Lower lobe of right lung (tissue), 2 donors: ENCODE measurements at places on chromosomes 12 and 14. TPM values are rescaled to one million over a fixed set of nuclear protein-coding genes. Genes with fewer than 3 reads are reported as not detected.

Gene C12orf56
- not detected for total RNA-seq

GRCh38 chr12:125029761-125030358, 35.4 kb upstream of the AACS start:
- no peaks in the 10 kb centered on the region for H3K4me1 ChIP-seq
- no peak for DNase-seq
- H3K36me3 ChIP-seq: no peaks in the 10 kb centered on the region

Gene ZCCHC8
- total RNA-seq: 23.5 TPM

DNA sequence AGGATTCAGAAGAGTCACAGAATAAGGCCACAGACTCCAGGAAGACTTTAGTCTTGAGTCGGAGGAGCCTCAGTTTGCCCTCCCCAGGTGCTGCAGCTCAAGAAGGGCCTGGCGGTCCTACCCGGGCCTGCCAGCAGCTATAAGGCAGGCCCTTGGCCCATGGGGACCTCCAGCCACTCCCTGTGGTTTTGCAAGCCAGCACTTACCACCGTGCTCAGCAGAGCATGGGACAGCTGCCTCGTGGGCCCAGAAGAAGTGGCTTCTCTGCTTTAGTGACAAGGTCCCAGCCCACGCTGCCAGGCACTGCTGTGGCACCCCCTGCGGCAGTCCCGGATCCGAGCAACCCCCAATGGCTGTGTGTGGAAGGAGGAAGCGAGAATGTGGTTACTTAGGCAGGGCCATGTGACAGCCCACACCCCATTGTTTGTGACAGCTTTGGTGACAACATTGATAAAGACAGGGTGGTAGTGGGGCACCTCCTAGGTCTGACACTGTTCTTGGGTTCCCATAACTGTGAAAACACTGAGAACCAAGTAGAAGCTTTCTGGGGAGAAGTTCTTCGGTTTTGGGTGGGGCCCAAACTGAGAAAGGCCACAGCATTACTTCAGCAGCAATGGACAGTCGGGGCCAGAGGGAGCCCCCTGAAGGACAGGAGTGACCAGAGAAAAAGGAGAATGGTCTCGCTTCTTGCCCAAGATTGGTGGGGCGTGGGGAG, at the start of gene SELPLG:
SELPLG (minus strand) TSS at position 361 of the 715 bp plus-strand sequence. CDS start 9,587 bp downstream, outside the sequence.
- H3K36me3 ChIP-seq: no peaks in the 10 kb centered on the region
- peak within 1 kb of the TSS; percentile 85 for H3K27ac ChIP-seq
- peak within 1 kb of the TSS; percentile 50 for H3K4me3 ChIP-seq
- peaks cover 86% of the 10 kb centered on the region for H3K4me1 ChIP-seq
- H3K27me3 ChIP-seq: no peaks in the 10 kb centered on the region
- DNase-seq: peak; percentile 95

DNA sequence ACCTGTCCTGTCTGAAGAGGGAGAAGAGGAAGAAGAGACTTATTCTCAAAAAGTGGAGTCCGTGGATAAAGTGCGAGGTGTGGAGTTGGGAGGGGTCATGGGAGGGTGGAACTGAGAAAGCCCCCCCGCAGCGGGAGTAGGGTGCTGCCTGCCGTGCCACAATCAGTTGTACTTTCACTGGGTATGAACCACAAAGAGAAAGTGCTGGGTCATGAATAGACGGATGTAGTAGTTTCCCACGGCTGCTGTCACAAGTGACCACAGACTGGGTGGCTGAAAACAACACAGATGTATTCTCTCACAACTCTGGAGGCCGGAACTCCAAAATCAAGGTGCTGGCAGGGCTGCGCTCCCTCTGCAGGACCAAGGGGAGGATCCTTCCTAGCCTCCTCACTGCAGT, 5.5 kb downstream of the DNAH10 start:
- no peaks in the 10 kb centered on the region for H3K36me3 ChIP-seq
- DNase-seq: no peak
- peaks cover 3% of the 10 kb centered on the region for H3K4me1 ChIP-seq
- H3K27ac ChIP-seq: no peak overlapping the region
- peaks cover 5% of the 10 kb centered on the region for H3K27me3 ChIP-seq
- H3K4me3 ChIP-seq: no peak overlapping the region

DNA sequence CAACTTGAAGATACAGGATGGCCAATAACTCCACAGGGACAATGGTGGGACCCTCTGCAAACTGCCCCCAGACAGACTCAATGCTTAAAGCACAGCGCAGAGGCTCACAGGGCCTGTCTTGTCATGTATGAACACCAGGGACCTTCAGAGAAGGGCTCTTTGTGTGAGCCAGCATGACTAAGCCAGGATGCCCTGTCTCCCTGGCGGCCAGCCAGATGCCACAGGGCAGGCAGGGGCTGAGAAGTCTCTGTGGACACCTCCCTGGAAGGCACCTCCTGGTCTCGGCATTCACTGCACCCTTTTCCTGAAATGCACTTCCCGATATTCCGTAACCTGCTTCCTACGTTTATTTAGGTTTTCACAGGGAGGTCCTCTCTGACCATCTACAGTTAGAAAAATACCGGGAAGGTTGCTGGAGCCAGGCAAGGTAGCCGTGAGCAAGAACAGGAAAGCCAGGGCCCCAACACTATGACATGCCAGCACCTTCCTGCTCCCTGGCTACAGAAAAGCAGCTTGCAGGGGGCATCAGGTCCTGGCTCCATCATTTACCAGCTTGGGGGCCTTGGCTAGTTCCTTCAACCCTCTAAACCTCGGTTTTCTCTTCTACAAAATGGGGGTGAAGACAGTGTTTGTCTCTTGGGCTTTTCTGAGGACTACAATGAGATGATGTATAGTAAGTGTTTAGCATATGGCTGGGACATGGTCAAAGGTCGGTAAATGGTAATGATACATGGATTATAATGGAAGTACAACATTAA, 65.0 kb downstream of the PITPNM2 start:
- no peak overlapping the region for H3K27ac ChIP-seq
- DNase-seq: no peak
- no peak overlapping the region for H3K4me3 ChIP-seq
- peaks cover 24% of the 10 kb centered on the region for H3K4me1 ChIP-seq
- H3K36me3 ChIP-seq: no peaks in the 10 kb centered on the region

Gene NFE2
- 13.5 TPM for total RNA-seq

DNA sequence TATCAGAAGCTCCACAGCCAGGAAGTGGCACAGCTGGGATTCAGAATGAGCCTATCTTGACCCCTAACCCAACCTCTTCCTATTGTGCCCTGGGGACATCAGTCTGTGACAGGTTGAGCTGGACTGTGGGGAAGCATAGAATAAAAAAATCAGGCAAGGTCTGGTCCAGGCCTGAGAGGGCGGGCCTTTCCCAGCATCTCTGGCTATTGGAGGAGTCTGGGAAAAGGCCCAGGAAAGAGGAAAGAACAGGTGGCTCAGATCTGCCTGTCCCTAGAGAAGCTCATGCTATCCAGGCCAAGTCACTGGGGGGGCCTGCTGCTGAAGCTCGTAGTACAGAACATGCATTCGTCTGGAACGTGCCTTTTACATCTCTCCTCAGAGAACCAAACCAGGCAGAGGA, 100.5 kb downstream of the PPM1H start:
- DNase-seq: no peak
- H3K36me3 ChIP-seq: no peaks in the 10 kb centered on the region
- H3K27me3 ChIP-seq: no peaks in the 10 kb centered on the region
- no peak overlapping the region for H3K27ac ChIP-seq
- H3K4me1 ChIP-seq: no peaks in the 10 kb centered on the region
- H3K4me3 ChIP-seq: no peak overlapping the region

Gene DBX2
- 0.12 TPM for total RNA-seq

Gene NRL
- total RNA-seq: 2.0 TPM

- no peaks in the 10 kb centered on the region for H3K36me3 ChIP-seq
- H3K4me3 ChIP-seq: no peak overlapping the region
- no peaks in the 10 kb centered on the region for H3K27me3 ChIP-seq
These were observed 152.3 kb upstream of the OTX2 start for GRCh38 chr14:56962444-56963080.

GRCh38 chr12:104579718-104580495, 123.2 kb downstream of the CHST11 start:
- H3K4me1 ChIP-seq: peaks cover 17% of the 10 kb centered on the region
- no peak for DNase-seq
- H3K27me3 ChIP-seq: no peaks in the 10 kb centered on the region
- H3K27ac ChIP-seq: no peak overlapping the region
- H3K36me3 ChIP-seq: no peaks in the 10 kb centered on the region

DNA sequence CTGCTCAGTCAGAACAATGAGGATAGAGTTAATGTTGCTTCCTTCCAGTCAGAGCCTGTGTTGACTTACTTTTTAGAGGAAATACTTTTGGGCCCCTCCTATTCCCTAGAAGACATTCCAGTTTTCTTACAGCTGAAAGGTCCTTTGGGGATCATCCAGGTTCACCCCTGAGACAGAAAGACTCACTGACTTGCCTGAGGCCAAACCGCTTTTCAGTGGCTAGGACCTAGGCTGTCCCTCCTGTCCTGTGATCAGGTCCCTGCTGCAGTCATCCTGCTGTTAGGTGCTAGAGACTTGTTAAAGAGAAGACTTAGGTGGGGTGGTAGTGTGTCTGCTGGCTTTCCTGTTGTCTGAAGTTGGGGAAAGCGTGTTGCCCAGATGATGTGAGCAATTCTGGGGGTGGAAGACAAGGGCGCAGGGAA, 39.6 kb downstream of the SUSD6 start:
- no peaks in the 10 kb centered on the region for H3K27me3 ChIP-seq
- H3K4me3 ChIP-seq: no peak overlapping the region
- H3K27ac ChIP-seq: peak overlapping the region; percentile 61
- no peaks in the 10 kb centered on the region for H3K36me3 ChIP-seq

DNA sequence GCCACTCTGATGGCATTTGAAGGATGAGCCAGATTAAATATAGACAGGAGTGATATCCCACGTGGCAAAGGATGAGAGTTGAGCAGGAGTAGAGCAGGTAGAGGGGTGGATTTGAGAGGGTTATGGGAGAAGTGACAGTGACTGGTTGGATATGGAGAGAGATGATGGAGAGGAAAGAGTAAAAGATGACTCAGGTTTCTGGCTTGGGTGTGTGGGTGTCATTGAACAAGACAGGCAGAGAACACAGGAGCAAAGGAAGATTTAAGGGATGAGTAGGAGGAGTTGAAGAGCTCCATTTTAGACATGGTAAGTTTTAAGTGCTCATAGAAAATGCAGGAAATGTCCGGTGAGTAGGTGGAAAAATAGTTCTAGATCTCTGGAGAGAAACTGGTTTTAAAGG, 136.9 kb downstream of the EGLN3 start:
- H3K27ac ChIP-seq: no peak overlapping the region
- no peaks in the 10 kb centered on the region for H3K4me1 ChIP-seq
- H3K27me3 ChIP-seq: no peaks in the 10 kb centered on the region
- no peaks in the 10 kb centered on the region for H3K36me3 ChIP-seq
- H3K4me3 ChIP-seq: no peak overlapping the region
- no peak for DNase-seq

Gene RNASE2
- 6.0 TPM for total RNA-seq

DNA sequence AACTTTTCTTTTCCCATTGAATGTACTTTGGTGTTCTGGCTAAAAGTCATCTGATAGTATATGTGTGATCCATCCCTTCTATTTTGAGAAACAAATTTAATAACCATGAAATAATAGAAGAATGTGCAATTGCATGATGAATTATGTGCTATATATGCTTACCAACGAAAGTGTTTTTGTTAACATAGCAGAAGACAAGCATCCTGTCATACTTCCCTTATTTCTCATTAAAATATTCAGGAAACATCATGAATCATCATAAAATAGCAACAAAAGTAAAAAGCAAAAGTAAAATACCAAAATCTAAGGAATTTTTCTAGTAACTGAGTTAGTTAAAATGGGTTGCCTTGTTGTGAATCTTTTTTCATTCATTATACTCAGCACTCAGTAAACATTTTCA, 409.0 kb upstream of the PDE3A start:
- H3K27me3 ChIP-seq: no peaks in the 10 kb centered on the region
- H3K4me3 ChIP-seq: no peak overlapping the region
- H3K36me3 ChIP-seq: no peaks in the 10 kb centered on the region
- no peak for DNase-seq

DNA sequence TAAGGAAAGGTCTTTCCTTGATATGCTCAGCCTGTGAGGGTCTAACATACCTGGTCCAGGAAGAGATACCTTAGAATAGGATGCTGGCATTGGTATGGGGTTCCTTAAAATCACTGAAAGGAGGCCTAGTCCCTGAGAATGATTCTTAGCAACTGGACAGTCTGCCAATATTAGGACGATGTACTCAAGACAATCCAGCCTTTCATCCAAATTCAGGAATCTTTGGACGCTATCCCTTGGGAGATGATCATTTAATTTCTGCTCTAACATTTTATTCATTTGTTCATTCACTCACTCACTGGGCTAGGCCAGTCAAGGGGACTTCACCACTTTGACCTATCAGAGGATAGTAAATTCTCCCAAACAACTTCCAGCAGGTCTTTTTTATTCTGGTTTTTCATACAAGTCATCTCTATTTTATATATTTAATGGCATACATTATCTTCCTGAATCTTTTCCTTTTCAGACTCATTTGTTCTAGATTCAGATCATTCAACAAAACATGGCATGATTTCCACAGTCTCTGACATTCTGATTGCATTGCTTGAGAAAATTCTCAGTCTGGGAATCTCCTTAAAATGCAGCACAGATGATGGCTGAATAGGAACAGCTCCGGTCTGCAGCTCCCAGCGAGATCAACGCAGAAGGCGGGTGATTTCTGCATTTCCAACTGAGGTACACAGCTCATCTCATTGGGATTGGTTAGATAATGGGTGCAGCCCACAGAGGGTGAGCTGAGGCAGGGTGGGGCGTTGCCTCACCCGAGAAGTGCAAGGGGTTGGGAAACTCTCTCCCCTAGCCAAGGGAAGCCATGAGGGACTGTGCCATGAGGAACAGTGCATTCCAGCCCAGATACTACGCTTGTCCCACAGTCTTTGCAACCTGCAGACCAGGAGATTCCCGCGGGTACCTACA, 118.0 kb upstream of the PRICKLE1 start:
- H3K27me3 ChIP-seq: no peaks in the 10 kb centered on the region
- no peak overlapping the region for H3K27ac ChIP-seq
- H3K36me3 ChIP-seq: no peaks in the 10 kb centered on the region
- H3K4me3 ChIP-seq: no peak overlapping the region

GRCh38 chr12:57008178-57008577, 1.8 kb upstream of the ZBTB39 start:
- H3K36me3 ChIP-seq: peaks cover 15% of the 10 kb centered on the region
- H3K27me3 ChIP-seq: no peaks in the 10 kb centered on the region
- H3K27ac ChIP-seq: no peak overlapping the region

Gene C12orf42
- not detected for total RNA-seq

Gene ANG
- total RNA-seq: 29.3 TPM

GRCh38 chr12:12228402-12228801, 38.4 kb downstream of the LRP6 start:
- H3K27me3 ChIP-seq: no peaks in the 10 kb centered on the region
- no peak overlapping the region for H3K27ac ChIP-seq
- H3K4me1 ChIP-seq: peaks cover 24% of the 10 kb centered on the region
- no peaks in the 10 kb centered on the region for H3K36me3 ChIP-seq
- DNase-seq: no peak
- H3K4me3 ChIP-seq: no peak overlapping the region
